Mammary epithelial cell (primary cell): ENCODE measurements at places on chromosomes 12 and 14. TPM values are rescaled to one million over a fixed set of nuclear protein-coding genes. Genes with fewer than 3 reads are reported as not detected.

- DNase-seq: peak; percentile 28
Observed at GRCh38 chr12:28171356-28172060, 18.7 kb upstream of the CCDC91 start.

DNA sequence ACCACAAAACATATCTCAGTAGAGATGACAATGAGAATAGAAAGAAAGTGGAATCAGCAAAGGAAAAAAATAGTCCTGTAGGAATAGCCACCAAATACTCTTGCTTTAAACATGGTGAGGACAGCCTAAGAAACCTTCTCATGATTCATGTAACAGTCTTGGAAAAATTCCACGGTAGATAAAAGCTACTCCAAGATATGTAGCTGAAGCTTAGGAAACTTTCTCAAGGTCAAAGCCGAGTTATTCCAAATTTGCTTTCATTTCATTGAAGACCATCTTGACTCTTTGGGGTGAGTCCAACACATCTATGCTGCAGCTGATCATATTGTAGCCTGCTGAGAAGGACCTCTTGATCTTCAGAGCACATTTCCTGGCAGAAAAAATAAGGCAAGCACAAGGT lies 157.6 kb downstream of the PAH start:
- no peak for DNase-seq

- DNase-seq: no peak
Observed at GRCh38 chr14:97705976-97706375, 908.8 kb downstream of the VRK1 start.

- no peak for DNase-seq
Observed at GRCh38 chr12:118292836-118293235, 79.9 kb downstream of the TAOK3 start.

GRCh38 chr14:86052868-86053267 lies 522.9 kb downstream of the FLRT2 start:
- no peak for DNase-seq

DNA sequence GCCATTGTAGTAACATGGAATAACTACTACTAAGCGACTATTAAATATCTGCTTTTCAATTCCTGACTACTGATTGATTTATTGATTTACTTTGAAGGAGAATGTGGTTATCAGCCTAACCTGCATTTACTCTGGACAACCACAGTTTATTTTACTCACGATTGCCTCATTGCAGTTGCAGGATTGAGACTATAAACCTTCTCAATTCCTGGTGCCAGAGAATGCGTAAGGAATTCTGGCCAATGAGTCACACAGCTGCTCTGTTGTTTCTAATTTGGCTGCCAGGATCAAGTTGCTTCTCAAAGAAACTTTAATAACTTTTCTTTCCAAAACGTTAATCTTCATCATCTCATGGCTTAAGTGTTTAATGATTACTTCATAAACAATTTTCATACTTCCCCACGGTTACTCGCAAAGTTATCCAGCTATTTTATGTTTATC lies 13.1 kb upstream of the TMTC1 start:
- DNase-seq: peak; percentile 81

DNA sequence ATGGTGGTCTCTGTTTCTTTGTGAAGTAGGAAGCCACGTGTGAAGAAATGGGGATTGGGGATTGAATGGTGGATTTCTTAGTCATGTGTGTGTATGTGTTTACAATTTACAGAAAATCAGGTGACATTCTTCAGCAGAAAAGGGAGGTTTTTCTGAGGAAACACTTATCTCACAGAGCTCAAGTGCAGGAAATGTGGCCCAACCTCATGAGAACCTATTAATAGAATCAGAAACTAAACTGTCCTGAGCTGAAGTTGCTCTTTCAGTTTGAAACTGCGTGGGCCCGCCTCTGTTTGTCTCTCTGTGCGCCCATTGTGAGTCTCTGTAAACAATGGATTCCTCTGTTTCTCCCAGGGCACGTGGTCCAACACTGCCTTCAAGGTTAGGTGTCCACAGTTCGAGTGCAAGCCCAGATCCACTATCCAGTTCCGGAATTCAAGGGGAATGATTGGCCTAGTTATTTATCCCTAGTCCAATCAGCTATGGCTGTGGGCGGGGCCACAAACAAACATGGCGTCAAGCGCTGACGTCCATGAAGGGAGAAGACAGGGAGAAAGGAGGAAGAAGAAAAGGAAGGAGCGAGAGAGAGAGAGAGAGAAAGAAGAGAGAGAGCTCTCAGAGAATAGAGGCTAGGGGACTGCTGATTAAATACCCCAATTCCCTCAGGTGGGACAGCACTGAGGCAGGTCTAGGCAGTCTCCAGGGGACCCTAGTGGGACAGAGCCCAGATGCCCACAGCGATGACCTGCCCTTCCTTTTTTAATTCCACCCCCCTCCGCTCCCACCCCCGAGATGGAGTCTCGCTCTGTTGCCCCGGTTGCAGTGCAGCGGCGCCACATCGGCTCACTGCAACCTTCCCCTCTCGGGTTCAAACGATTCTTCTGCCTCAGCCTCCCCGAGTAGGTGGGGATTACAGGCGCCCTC lies 31.4 kb upstream of the C12orf76 start:
- DNase-seq: peak; percentile 42

DNA sequence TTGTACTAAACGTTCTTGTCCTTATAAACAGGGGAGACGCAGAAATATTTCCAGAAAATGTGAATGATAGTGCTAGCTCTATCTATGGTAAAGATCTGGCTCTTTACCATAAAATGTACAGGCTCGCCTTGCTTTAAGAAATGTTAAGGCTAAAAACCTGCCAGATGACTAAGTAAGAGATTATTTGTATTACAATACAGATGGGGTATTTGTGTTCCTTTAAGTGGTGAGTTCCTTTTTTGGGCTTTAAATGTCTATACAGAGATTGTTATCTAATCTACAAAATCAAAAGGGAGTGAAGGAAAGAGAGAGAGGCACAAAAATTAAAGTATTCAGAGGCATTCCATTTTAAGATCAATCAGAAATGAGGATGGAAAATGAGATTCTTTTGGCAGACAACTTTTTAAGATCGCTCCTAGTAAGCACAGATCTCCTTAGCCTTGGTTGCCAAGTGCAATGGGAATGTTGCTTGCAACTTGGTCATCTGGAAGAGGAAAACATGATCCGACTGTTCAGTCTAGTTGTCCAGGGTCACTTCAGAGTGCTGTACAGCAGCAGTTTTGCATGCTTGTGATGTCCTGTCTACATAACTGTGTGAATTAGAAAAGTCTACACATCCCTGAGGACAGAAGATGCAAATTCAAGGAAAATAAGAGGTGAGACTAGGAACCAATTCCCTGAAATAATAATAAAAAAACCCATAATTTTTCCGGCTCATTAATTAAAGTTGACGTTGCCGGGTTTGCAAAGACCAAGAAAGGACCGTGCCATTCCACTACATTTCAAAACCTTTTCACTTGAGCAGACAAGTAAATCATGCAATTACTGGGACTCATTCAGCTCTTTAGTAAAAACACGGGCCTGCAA lies 380.8 kb downstream of the EGLN3 start:
- no peak for DNase-seq

DNA sequence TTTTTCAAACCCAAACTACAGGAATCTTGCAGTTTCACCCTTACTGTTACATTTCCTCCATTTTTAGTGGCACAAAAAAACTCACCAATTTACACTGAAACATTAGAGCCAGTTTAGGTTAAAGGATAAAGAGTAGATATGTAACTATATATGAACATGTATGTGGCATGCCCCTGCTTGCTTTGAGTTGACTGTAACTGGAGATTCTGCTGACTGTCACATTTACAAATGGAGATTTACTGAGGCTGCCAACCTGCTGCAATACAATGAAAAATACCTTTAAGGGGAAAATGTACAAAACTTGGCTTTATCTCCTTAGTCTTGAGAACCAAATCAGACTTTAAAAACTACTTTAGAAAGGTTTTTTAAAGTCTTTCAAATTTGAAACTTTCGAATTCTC lies 28.3 kb downstream of the STON2 start:
- peak; percentile 23 for DNase-seq

DNA sequence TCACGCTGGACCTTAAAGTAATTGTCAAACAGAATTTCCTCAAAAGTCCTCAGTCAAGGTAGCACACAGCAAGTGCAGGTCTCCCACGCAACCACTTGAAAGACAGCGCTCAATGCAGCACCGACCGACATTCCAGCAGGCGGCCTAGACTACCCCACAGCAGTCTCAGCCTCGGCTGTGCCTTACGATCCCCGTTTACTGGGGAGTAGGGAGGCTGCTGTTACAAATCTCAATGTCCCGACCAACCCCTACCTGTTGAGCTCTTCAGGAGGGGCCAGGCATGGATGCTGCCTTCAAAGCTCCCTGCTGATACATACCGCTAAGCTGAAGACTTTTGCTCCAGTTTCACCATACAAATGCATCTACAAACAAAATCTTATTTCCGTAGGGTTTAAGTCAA lies 21.8 kb downstream of the VPS37B start:
- DNase-seq: no peak

DNA sequence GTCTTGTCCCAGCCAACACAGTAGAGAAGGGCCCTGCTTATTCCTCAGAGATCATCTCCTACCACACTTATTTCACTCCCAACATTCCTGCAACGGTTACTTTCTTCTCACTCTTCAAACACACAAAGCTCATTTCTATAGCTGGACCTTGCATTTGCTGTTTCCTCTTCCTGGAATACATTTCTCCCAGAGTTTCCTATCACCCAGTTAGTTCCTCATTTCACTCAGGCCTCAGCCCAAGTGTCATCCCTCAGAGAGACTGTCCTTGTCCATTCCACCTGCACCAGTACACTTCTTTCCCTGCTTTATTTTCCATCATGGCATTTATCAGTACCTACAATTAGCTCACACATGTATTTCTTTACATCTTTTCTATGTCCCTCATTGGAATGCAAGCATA lies 14.7 kb upstream of the STK38L start:
- DNase-seq: no peak

DNA sequence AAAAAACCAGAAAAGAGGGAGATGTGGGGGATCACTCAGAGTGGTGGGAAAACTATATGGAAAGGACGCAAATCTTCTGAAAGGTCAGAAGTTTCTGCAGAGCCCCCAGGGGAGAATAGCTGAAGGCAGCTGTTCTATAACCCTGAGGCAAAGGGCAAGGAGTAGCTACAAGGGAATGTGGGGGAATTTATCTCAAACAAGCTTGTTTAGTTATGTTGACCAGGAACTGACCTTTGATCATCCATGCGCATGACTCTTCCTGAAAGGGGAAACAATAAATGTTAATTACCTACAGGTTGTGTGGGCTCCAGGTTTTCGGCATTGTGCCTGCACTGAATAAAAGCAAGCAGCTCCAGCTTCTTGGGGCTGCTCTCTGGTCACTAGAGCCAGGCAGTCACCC lies 968.5 kb downstream of the AACS start:
- no peak for DNase-seq

The OR6C2 gene
- not detected for polyA plus RNA-seq

The ACRBP gene
- not detected for polyA plus RNA-seq

The CCDC196 gene
- polyA plus RNA-seq: not detected

The CELA1 gene
- polyA plus RNA-seq: not detected
